Activated naive CD8-positive, alpha-beta T cell treated with anti-CD3 and anti-CD28 coated beads for 36 hours (primary cell): ENCODE measurements at places on chromosomes 11 and 22. TPM values are rescaled to one million over a fixed set of nuclear protein-coding genes. Genes with fewer than 3 reads are reported as not detected.

- peaks cover 46% of the 10 kb centered on the region for H3K4me1 ChIP-seq
- H3K27me3 ChIP-seq = no peaks in the 10 kb centered on the region
- H3K27ac ChIP-seq = peak overlapping the region; percentile 100
- peak overlapping the region; percentile 16 for H3K4me3 ChIP-seq
Observed at GRCh38 chr22:36326178-36327161, 61.3 kb downstream of the MYH9 start.

GRCh38 chr22:31829505-31829904 lies 75.7 kb downstream of the DEPDC5 start:
- H3K27ac ChIP-seq = peak overlapping the region; percentile 78
- H3K36me3 ChIP-seq = peaks cover 35% of the 10 kb centered on the region
- H3K4me3 ChIP-seq = no peak overlapping the region
- DNase-seq = peak; percentile 58
- no peaks in the 10 kb centered on the region for H3K27me3 ChIP-seq

DNA sequence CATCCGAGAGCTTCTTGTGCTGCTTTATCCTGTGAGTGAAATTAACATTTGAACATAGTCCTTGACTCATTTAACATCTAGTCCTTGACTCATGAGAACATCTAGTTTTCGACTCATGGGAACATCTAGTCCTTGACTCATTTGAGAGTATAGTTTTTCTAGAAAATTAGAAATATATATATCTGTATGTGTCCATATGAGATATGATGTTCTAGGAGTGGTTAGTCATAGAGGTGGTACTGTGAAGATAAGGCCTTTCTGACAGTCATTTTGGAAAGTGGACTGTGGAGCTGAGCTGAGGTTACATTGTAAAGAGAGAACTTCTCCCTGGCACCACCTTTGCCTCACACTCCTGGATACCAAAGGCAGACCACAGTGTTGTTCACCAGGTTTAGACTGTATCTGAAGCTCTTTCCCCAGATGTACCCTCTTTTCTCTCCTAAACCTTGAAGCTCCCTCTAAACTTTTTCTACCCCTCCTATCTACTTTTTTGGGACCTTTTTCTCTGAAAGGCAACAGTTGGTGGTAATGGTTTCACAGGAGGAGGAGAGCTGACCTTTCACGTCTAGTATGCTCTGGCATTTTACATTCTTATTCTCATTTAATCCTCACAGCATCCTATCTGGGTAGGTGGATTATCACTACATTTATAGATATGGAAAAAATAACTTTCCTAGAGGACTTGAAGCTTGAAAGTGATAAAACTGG lies 67.2 kb downstream of the PPP2R1B start:
- no peaks in the 10 kb centered on the region for H3K27me3 ChIP-seq
- DNase-seq = no peak
- H3K4me3 ChIP-seq = no peak overlapping the region
- peaks cover 4% of the 10 kb centered on the region for H3K36me3 ChIP-seq
- no peak overlapping the region for H3K27ac ChIP-seq

DNA sequence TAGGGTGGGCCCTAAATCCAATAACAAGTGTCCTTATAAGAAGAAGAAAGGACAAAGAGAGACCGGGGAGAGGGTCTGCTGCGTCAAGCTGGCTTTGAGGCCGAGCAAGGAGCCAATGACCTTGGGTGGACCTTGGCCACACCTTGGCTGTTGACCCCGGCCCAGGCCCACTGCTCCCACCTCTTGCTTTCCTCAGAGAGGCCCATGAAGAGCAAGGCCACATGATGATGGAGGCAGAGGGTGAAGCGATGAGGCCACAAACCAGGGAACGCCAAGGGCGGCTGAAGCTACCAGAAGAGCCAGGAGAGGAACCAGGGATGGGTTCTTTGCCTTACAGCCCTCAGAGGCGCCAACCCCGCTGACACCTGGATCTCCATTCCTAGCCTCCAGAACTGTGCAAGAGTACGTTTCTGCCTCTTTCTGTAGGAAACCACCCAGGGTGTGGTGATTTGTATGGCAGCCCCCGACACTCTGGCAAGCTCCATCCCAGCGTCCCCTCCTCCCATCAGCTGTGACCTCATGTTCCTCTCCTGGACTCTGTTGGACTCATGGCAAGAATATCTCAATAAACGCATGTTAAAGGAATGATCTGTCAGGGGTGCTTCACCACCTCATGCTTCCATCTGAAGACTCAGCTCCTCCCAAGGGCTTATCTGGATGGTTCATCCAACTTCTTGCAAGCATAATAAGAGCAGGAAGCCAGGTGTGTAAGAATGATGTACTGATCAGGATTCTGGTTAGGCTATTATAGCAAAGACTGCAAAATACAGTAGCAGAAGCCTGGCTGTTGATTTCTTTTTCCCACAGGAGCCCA lies 41.6 kb upstream of the LINC01488 start:
- H3K36me3 ChIP-seq = no peaks in the 10 kb centered on the region
- no peak overlapping the region for H3K4me3 ChIP-seq
- H3K27me3 ChIP-seq = peaks cover 18% of the 10 kb centered on the region

GRCh38 chr11:111937844-111938243 lies 701 bp downstream of the DIXDC1 start:
- peak overlapping the region; percentile 80 for H3K4me3 ChIP-seq
- no peaks in the 10 kb centered on the region for H3K36me3 ChIP-seq
- H3K27ac ChIP-seq = peak overlapping the region; percentile 76
- H3K27me3 ChIP-seq = no peaks in the 10 kb centered on the region

- H3K4me1 ChIP-seq = peaks cover 2% of the 10 kb centered on the region
- peaks cover 56% of the 10 kb centered on the region for H3K27me3 ChIP-seq
- H3K36me3 ChIP-seq = no peaks in the 10 kb centered on the region
- no peak within 1 kb of the TSS for H3K27ac ChIP-seq
Observed at GRCh38 chr22:43411869-43412807, at the start of gene MPPED1. Gene MPPED1 (plus strand): TSS chr22:43412014. CDS start chr22:43424986, 12,972 bp downstream.

GRCh38 chr11:61922539-61922938 lies 5.2 kb upstream of the RAB3IL1 start:
- H3K4me3 ChIP-seq = no peak overlapping the region
- no peak for DNase-seq
- H3K36me3 ChIP-seq = no peaks in the 10 kb centered on the region
- peaks cover 2% of the 10 kb centered on the region for H3K4me1 ChIP-seq

DNA sequence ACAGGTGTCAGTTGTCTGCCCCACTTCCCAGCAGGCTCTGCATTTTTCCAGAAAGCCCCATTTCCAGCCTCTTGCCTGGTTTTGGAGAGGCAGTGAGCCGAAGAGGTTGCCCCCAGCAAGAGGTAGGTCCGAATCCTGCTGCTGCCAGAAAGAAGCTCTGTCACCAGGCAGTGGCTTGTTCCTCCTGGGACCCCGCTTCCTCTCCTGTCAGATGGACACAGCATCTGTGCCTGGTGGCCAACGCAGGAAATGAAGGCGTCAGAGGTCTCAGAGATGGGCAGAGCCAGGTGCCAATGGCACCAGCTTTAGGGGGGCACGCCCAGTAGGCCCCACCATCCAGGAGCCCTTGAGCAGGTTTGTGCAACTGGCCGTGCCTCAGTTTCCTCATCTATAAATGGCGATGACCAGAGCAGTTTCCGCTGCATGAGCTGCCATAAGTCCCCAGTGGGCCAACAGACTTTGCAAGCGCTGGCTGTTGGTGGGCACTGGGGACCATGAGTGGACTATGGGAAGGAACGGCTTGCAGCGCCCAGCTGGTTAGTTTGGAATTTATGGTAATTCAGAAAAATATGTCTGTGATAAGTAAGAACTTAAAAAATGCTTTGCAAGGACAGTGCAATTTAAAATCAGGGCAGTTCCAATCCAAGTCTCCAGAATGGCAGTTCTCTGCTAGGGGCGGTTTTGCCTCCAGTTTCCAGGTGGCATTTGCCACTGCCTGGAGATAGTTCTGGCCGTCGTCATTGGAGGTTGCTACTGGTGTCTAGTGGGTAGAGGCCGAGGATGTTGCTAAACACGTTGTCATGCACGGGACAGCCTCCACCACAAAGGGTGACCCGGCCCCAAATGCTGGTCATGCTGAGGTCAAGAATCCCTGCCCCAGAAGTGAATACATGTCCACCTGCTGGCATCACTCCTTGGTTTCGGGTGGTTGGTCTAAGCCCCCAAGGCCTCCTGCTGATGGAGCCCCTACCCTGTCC lies 2.3 kb upstream of the OSBPL5 start:
- peaks cover 35% of the 10 kb centered on the region for H3K4me1 ChIP-seq
- H3K36me3 ChIP-seq = no peaks in the 10 kb centered on the region
- H3K27ac ChIP-seq = no peak overlapping the region
- no peak for DNase-seq
- no peak overlapping the region for H3K4me3 ChIP-seq
- peaks cover 9% of the 10 kb centered on the region for H3K27me3 ChIP-seq

DNA sequence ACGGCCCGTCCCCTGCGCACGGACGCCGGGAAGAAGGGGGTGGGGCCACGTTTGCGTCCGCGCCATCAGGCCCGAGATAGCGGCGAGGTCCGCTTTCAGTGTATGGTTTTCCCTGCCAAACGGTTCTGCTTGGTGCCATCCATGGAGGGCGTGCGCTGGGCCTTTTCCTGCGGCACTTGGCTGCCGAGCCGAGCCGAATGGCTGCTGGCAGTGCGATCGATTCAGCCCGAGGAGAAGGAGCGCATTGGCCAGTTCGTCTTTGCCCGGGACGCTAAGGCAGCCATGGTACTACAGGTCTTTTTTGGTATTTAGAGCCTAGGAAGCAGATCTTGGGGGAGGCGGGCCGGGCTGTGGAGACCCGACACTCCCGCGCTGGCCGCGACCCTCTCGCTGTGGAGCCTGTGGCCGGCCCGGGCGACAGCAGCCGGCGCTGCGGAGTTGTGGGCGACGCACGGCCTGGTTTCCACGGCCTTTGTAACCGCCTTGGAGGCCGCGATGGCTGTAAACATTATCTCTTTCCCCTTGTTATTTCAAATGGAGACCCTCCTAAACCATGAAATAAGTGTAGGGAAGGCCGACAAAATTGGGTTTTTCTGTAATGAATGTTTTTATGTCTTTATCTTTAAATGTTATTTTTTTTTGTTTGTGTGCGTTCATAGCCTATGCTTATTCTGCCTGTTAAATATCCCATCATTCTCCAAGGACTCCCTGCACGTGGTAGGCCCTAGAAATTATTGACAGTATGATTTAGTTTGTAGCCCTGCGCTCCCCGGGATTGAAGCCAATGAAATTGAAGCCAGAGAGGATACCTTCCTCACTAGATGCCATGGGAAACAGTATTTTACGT lies at the start of gene AASDHPPT:
Gene AASDHPPT (plus strand): TSS at position 54 of the 847 bp plus-strand sequence. CDS start 49 bp downstream, at position 103.
- no peaks in the 10 kb centered on the region for H3K27me3 ChIP-seq
- peak within 1 kb of the TSS; percentile 94 for H3K27ac ChIP-seq
- peaks cover 28% of the 10 kb centered on the region for H3K36me3 ChIP-seq

Gene RHOD
- total RNA-seq = 0.78 TPM

Gene IFTAP
- 4.6 TPM for total RNA-seq
